ENCODE measurements at places on chromosomes 2 and 18.
A peak's percentile ranks its signal among the peaks of the same experiment; 100 is the strongest.

DNA sequence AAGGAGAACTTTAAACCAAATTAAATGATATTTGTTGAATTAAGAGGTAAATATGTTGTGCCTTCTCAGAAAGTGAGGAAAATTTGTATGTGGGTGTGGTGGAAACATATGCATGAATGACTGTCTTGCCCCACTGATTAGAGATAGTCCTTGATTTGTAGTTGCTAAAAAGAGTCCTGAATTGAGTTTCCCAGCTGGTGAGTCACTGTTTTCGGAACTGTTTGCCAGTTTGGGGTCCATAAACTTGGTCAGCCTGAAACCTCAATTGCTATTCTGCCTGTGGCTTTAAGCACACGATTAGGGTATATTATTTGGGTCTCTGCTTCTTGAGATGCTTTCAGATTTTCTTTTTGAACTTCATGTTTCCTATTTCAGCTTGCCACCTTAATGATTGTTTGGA, 53.3 kb downstream of the PIKFYVE start:
- DNase-seq = no peak

GRCh38 chr2:100018341-100019193, 123.8 kb downstream of the AFF3 start:
- no peak for DNase-seq

GRCh38 chr18:77361382-77361781, 111.7 kb downstream of the GALR1 start:
- no peak for DNase-seq

- DNase-seq = no peak
Measured at GRCh38 chr2:18871430-18871829, 282.1 kb upstream of the NT5C1B start.

DNA sequence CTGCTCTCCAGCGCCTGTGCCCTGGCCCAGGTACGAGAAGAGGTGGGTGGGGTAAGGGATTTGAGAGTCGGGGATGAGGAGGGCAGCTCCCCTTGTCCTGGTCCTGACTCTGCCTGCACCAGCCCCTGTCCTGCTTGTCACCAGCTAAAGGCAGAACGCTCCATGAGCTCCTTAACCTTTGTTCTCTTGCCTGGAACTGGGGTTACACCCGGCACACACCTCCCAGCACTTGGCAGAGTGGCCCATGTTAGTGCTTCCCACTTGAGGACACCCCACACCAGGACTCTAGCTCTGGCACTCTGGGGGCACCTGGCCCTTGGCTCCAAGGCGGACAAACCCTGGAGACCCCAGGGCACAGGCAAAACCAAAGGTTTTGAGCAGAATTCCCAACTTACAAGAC, 19.2 kb downstream of the ANO7 start:
- DNase-seq = no peak

GRCh38 chr2:38509314-38509946, 93.3 kb downstream of the HNRNPLL start:
- peak; percentile 92 for DNase-seq

DNA sequence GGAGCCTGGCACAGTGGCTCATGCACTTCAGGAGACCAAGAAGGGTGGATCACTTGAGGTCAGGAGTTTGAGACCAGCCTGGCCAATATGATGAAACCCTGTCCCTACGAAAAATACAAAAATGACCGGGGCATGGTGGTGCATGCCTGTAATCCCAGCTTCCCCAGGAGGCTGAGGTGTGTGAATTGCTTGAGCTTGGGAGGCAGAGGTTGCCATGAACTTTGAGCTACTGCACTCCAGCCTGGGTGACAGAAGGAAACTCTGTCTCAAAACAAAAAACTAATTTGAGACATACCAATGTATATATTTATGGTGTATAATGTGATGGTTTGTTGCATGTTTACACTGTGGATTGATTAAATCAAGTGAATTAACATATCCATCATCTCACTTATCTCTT, 21.8 kb upstream of the ZNF512 start:
- no peak for DNase-seq

- DNase-seq = no peak
Measured at GRCh38 chr2:61356261-61356957, 114.5 kb downstream of the USP34 start.

GRCh38 chr18:46028536-46028891, 43.5 kb downstream of the PSTPIP2 start:
- no peak for DNase-seq

Data from NCI-H524 (cell line).